ENCODE measurements at places on chromosomes 2 and 18. TPM values are rescaled to one million over a fixed set of nuclear protein-coding genes. Genes with fewer than 3 reads are reported as not detected.

GRCh38 chr18:8890957-8891464 lies 185.7 kb downstream of the MTCL1 start:
- peak; percentile 99 for DNase-seq

Gene GREB1
- total RNA-seq: not detected

GRCh38 chr2:203077451-203077850 lies 62.8 kb downstream of the NBEAL1 start:
- peak; percentile 38 for DNase-seq

Gene SLC4A3
- 3.5 TPM for total RNA-seq

- no peak for DNase-seq
Measured at GRCh38 chr2:26268213-26268612, 23.5 kb downstream of the HADHB start.

GRCh38 chr2:150097901-150098531 lies 389.5 kb downstream of the RND3 start:
- DNase-seq: peak; percentile 51

Gene SCN2A
- 0.35 TPM for total RNA-seq

Gene UGGT1
- total RNA-seq: 126 TPM

- DNase-seq: no peak
Measured at GRCh38 chr2:207375207-207375875, 154.4 kb upstream of the CREB1 start.

- peak; percentile 96 for DNase-seq
Measured at GRCh38 chr2:191635333-191636234, 42.4 kb upstream of the NABP1 start.

- DNase-seq: peak; percentile 79
Measured at GRCh38 chr2:178101321-178102079, 10.7 kb upstream of the RBM45 start.

- DNase-seq: no peak
Measured at GRCh38 chr2:121446647-121447241, 83.9 kb upstream of the RNU4ATAC start.

- DNase-seq: no peak
Measured at GRCh38 chr18:14747513-14748474, at the start of gene ANKRD30B. ANKRD30B (plus strand) TSS chr18:14748172; CDS start chr18:14748420, 248 bp downstream.

DNA sequence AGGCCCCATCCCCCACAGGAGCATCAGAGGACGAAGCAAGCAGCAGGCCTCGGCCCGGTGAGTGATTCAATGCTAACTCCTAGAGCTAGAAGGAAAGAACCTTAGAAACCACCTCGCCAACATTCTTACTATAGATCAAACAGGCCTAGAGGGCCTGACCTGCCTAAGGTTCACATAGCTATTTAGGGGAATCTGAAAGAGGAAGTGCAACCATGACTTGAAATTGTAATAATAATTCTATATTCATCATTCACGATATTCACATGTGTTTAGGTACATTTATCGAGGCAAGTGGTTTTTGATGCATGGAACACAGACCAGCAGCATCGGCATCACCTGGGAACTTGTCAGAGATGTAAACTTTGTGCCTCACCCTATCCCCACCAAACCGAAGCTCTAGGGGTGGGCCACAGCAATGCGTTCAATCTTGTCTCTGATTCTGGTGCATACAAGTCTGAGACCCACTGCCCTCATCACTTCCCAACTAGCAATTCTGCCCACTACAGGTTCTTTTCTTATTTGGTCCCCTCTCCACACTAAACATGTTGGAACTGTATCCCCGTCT lies 78.0 kb upstream of the DNMT3A start:
- DNase-seq: no peak

DNA sequence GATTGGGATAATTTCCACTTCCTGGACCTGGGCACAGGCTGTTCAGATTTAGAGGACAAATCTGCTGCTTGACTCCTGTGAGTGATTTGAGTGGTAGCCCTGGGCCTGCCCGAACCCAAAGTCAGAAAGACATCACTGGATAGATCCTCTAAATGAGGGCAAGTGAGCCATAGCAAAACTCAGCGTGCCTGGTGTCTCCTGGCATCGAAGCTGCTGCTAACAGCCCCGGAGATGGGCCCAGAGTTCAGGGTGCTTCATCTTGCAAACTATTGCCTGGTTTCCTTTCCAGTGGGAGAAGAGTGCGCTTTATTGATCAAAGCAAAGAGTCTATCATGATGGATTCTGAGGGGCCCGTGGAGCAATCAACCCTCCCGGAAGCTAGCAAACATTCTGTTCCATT lies 153.1 kb upstream of the KLHL29 start:
- no peak for DNase-seq

- no peak for DNase-seq
Measured at GRCh38 chr2:65437392-65438135, 5.2 kb upstream of the SPRED2 start.

- DNase-seq: no peak
Measured at GRCh38 chr2:7133521-7133920, 216.3 kb downstream of the RNF144A start.

- DNase-seq: no peak
Measured at GRCh38 chr2:157911246-157911645, 35.1 kb upstream of the ACVR1 start.

GRCh38 chr2:191860760-191861466 lies 14.0 kb upstream of the CAVIN2 start:
- no peak for DNase-seq

DNA sequence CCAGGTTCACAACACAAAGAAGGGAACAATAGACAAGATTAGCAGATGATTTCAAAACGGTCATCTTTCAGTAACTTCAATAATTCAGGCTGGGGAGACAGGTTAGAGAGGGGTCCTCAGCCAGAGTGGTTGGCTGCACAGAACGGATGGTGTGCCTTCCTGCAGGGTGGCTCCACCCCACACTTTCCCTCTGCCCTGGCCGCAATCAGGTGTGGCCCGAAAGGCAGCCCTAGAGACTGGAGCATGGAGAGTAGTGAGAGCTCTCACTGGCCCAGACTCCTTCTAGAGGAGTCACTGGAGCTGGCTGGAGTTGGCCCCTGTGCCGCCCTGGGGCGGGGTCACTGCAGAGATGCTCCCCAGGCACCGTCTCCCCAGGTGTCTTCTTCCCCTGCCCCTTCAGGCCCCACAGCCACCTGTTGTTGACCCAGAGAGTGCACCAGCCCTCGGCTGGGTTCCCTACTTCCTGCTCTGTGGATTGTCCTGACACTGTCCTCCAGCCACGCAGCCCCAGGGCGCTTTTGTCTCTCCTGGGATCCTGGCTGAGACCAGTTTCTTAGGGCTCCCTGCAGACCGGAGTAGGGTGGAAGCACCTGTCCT lies 126.8 kb downstream of the PXDN start:
- DNase-seq: no peak

Gene CSRNP3
- total RNA-seq: 4.2 TPM

DNA sequence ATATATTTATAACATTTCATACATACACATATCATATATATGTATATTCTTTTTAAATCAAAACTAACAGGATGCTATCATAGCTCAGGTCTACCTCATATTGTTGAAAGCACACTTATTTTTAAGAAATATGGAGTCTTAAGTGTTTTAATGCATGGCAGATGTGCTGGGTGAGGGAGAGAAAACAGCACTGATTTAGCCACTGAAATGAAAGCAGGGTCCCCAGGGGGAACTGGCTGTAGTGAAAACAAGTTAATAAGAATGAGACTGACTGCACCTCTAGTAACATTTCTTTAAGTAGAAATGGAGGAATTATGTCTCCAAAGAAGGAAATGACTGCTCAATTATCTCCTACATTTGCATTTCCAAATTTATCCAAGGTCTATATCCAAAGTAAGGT lies 857.8 kb downstream of the DCDC2C start:
- DNase-seq: no peak

GRCh38 chr2:202335791-202336467 lies 40.2 kb upstream of the BMPR2 start:
- DNase-seq: no peak

DNA sequence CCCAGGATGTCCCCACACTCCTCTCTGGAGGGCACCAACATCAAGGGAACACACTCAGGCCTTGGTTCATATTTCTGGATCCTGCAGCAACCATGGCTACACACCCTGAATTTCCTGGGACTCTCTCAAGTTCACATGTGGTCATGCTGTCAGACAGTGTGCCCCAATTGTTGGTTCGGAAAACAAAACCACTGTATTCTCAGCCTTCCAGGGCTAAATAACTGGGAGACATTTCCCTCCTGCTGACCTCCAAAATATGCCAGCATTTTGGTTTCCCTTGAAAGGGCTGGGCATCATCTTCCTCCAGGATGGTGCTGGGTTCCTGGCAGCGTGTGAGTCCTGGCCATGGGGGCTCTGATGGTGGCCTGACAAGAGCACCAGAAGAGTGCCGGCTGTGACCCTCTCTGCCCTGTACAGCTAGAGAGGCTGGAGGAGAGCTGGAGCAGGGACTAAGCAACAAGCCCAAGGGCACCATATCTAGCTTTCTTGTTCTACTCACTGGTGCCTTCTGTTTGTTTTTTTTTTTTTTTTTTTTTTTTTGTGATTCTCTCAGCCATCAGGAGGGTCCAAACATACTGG lies 37.5 kb upstream of the WIPF1 start:
- DNase-seq: no peak

GRCh38 chr2:69518841-69519240 lies 81.6 kb upstream of the NFU1 start:
- DNase-seq: no peak

Gene TMEM247
- total RNA-seq: not detected

DNA sequence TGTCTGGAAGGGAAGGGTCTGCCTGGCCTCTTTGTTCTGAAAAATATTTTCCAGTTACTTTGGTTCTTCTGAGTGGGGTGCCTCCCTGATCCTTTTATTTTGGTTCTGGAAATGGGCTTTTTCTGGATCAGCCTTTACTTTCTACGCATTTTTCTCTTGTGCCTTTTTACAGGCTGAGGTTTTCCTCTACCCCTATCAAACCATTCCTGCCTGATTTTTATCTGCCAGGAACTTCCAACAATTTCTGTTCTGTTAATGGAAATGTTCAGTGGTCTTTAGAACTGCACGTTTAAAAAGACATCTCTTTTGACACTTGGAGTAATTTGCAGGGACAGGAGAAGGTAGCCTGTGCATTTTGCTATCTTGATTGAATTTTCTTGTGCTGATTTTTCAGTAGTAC lies 113.8 kb downstream of the ARHGAP28 start:
- no peak for DNase-seq

Gene ANKRD30BL
- not detected for total RNA-seq

DNA sequence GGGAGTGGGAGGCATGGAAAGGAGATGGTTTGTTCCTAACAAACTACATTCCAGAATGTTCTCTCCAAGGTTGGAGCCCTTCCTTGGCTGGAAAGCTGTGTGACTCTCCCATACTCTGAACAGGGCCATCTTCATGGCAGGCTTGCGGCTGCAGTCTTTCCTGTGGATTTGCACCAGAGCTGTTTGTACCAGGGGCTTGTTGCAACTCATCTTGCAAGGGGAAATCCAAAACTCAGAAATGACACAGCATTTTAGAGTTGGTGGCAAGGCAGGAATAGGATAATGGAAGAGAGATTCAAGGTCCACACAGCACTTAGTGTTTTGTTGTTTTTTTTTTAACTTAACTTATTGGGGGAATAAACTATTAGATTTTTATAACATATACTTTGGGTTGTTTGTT lies 73.7 kb upstream of the ZNF516 start:
- DNase-seq: no peak

Gene EHD3
- 9.5 TPM for total RNA-seq

- peak; percentile 1 for DNase-seq
Measured at GRCh38 chr2:122999821-123000220, 1025.3 kb upstream of the CNTNAP5 start.

- no peak for DNase-seq
Measured at GRCh38 chr18:30334781-30335180, 707.8 kb downstream of the DSC3 start.

DNA sequence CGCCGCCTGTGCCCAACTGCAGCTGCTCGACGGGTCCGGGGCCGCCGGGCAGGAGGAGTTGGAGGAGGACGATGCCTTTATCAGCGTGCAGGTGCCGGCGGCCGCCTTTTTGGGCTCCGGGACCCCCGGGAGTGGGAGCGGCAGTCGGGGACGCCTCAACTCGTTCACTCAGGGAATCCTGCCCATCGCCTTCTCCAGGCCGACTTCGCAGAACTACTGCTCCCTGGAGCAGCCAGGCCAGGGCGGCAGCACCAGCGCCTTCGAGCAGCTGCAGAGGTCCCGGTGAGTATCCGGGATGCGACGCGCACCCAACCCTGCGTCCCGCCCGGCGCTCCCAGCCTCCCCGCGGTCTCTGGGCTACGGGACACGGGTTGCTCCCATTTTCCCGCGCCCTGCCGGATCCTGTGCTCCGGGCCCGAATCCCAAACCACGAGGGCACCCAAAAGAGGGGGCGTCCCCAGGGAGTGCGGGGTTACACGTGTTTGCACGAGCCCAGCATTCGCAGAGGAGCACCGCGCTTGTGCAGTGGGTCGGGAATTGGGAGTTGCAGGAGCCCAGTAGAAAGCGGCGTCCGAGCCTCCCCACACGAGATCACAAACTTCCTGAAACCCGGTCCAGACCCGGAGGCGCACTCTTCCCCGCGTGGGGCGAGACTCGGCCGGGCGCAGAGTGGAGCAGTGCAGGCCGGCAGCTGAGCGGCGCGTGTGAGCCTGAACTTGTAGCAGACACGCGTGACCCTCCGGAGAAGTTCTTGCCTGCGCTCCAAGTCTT lies 1.2 kb downstream of the CABLES1 start:
- DNase-seq: no peak

- DNase-seq: no peak
Measured at GRCh38 chr18:3425446-3425845, 24.5 kb upstream of the TGIF1 start.

- DNase-seq: no peak
Measured at GRCh38 chr2:128491692-128492244, 173.1 kb upstream of the HS6ST1 start.

Gene MOCOS
- 12.0 TPM for total RNA-seq

DNA sequence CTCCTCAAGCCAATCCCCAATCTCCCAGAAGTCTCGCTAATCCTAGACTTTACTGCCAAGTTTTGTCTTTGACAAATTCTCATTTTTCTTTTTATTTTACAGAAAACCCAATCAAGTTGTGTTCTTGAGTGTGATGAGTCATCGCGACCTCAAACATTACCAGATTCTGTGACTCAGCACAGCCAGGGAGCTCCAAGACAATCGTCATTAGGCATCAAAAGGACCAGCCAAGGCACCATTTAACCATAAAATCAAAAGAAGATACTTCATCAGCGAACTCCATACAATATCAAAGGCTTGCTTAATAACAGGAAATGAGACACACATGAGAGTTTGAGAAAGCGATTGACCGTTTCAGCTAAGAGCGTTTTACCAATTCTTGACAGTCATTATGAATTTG lies 146.2 kb upstream of the AGAP1 start:
- DNase-seq: peak; percentile 89

DNA sequence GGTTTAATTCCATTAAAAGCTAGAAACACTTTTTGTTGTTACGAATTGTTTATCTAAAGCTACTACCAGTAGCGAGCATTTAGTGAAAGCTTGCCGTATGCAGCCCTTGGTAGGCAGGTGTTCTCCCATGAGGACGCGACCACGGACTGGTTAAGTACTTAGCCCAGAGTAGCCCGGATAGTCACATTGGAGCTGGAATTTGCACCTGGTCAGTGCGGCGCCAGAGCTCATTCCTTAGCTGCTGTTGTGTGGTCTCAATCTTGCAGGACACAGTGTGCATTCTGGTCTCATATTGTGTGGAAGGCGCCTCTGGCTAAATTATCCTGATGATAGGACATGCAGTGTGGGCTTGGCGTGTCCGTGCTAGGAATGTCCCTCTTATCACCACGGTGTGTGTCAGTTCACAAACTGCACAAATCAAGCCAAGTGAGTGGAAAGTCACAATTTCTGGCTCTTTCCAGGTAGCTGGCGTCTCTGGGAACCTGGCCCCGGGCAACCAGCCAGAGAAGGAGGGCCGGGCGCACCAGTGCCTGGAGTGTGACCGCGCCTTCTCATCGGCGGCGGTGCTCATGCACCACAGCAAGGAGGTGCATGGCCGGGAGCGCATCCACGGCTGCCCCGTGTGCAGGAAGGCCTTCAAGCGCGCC lies 133.3 kb downstream of the ZNF236 start:
- DNase-seq: no peak

Gene WNT6
- 3.5 TPM for total RNA-seq

Data from renal cortical epithelial cell (primary cell).